MM.1S (cell line): ENCODE measurements at places on chromosomes 6 and 20.

- H3K36me3 ChIP-seq: no peaks in the 10 kb centered on the region; the same call in 1 of the 2 replicates
- no peak overlapping the region for H3K27ac ChIP-seq
- no peak overlapping the region for H3K4me3 ChIP-seq
- DNase-seq: no peak
- no peaks in the 10 kb centered on the region for H3K27me3 ChIP-seq
Observed at GRCh38 chr6:45478240-45478639, 100.5 kb upstream of the SUPT3H start.

- no peaks in the 10 kb centered on the region for H3K27me3 ChIP-seq
- peaks cover 10% of the 10 kb centered on the region; the same call in 1 of the 2 replicates for H3K4me1 ChIP-seq
- H3K4me3 ChIP-seq: no peak overlapping the region
- DNase-seq: peak; percentile 54
Observed at GRCh38 chr6:145904868-145905267, 59.3 kb downstream of the SHPRH start.

GRCh38 chr6:118725944-118726343 is 74.6 kb upstream of the CEP85L start:
- H3K4me1 ChIP-seq: peaks cover 5% of the 10 kb centered on the region; the same call in 1 of the 2 replicates
- DNase-seq: no peak
- H3K27me3 ChIP-seq: no peaks in the 10 kb centered on the region
- no peaks in the 10 kb centered on the region for H3K36me3 ChIP-seq
- H3K27ac ChIP-seq: no peak overlapping the region
- no peak overlapping the region for H3K4me3 ChIP-seq

DNA sequence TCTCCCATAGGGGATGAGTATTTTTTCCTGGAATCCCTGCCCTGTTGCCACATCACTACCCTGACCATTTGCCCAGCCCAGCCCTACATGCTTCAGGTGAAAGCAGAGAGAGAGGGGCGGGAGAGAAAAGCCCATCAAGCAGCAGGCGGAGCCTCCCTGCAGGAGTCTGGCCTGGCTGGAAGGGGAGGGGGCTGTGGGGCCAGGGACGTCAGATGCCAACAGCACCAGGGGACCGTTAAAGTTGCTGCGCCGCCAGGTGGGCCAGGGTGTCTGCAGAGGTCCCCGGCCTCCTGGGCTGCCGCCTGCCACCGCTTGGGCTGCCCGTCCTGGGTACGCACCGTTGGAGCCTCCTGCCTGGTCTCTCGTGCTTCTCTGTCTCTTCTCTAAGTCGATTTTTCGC is 757 bp upstream of the R3HDML start:
- no peak overlapping the region for H3K27ac ChIP-seq
- H3K4me1 ChIP-seq: no peaks in the 10 kb centered on the region
- H3K27me3 ChIP-seq: no peaks in the 10 kb centered on the region
- H3K36me3 ChIP-seq: no peaks in the 10 kb centered on the region
- DNase-seq: no peak
- H3K4me3 ChIP-seq: no peak overlapping the region

GRCh38 chr6:43286980-43287716 is 10.9 kb upstream of the SLC22A7 start:
- no peaks in the 10 kb centered on the region for H3K36me3 ChIP-seq
- H3K27me3 ChIP-seq: peaks cover 41% of the 10 kb centered on the region
- no peak for DNase-seq
- H3K4me3 ChIP-seq: no peak overlapping the region
- no peak overlapping the region for H3K27ac ChIP-seq

DNA sequence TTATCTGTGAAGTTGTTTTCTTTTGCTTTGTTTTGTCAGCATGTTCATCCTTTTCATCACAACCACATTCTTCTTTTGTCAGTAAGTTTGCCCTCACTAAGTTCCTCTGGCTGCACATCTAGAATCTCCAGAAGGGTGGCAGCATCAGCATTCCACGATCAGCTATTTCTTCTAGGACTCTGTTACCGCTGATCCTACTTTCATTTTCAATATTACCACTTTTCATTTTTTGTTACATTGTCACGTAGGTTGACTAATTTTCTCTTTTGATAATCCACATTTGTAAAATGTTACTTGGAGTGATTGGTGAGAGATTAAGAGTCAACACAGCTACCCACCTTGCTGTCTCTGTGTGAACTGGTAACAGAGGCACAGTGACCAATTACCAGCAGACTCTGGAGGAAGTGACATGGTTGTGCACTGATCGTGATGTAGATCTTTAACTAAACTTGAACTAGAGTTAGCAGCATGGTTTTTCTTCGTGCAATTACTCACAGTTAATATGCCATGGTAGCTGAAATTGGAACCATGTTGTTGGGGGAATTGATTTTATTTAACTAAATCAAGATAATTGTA is 307.9 kb upstream of the SLC35B3 start:
- peak; percentile 38 for DNase-seq
- peak overlapping the region; percentile 58 for H3K4me3 ChIP-seq
- H3K27ac ChIP-seq: peak overlapping the region; percentile 13; the same call in 1 of the 2 replicates
- H3K4me1 ChIP-seq: peaks cover 5% of the 10 kb centered on the region

DNA sequence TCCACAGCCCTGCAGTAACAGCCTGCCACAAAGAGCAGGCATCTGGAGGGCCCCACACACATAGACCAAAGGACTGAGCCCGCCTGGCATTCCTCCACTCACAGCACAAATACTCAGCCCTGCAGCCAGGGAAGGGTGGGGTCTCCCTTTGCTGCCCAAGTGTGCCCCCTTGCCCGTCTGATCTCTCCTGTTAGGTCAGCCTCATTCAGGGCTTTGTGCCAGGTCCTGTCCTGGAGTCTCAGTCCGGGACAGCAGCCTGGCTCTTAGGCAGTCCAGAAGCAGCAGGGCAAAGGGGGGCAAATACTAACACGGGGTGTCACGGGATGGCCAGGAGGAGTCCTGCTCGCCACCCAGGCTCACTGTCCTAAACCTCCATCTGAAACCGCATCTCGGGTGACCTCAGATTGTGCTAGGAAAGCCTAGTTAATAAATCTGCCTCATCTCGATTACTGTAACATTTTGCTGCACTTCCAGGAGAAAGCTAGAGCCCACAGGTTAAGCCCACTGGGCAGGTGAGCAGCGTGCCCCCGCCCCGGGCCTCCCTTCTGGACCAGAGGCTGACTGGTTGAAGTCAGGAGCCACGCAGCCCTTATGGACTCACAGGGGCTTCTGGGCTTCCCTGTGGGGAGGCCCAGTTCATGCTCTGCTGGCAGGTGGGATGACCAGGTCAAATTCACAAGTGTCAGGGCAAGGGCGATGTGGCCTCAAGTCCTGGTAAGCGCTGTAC is 3.2 kb upstream of the OGFR start:
- no peaks in the 10 kb centered on the region for H3K27me3 ChIP-seq
- H3K4me1 ChIP-seq: peaks cover 14% of the 10 kb centered on the region; the same call in 1 of the 2 replicates
- H3K4me3 ChIP-seq: no peak overlapping the region
- DNase-seq: no peak
- no peaks in the 10 kb centered on the region; the same call in 1 of the 2 replicates for H3K36me3 ChIP-seq

- no peaks in the 10 kb centered on the region for H3K36me3 ChIP-seq
- no peak overlapping the region for H3K4me3 ChIP-seq
- H3K4me1 ChIP-seq: peaks cover 4% of the 10 kb centered on the region
- no peak for DNase-seq
- no peaks in the 10 kb centered on the region for H3K27me3 ChIP-seq
Observed at GRCh38 chr6:41727705-41728072, 7.7 kb downstream of the TFEB start.

DNA sequence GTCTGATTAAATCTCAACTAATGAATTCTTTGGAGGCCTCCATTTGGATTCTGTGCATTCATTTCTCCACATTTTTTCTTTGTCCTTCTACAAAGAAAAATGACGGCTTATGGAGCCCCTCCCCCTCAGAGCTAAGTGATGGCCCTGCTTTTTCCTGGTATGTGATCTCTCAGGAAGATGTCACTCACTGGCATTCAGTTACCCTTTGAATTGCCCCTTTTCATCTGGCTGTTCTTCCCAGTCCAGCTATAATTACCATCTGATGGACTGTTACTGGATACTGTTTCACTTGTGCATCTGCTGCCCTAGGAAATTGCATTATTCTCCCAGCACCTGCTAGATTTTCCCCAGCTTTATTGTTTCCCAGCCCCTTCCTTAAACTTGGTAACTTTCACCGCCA is 151.9 kb downstream of the CFAP61 start:
- no peak overlapping the region for H3K4me3 ChIP-seq
- no peaks in the 10 kb centered on the region for H3K27me3 ChIP-seq
- DNase-seq: no peak
- H3K36me3 ChIP-seq: no peaks in the 10 kb centered on the region
- no peak overlapping the region for H3K27ac ChIP-seq

- H3K4me3 ChIP-seq: peak within 1 kb of the TSS; percentile 57
- H3K27ac ChIP-seq: no peak within 1 kb of the TSS
- H3K4me1 ChIP-seq: peaks cover 17% of the 10 kb centered on the region
- DNase-seq: no peak
- H3K36me3 ChIP-seq: no peaks in the 10 kb centered on the region
Observed at GRCh38 chr20:59933296-59933848, at the start of gene SYCP2. SYCP2 (minus strand) TSS chr20:59933637; CDS start chr20:59922413, 11,224 bp downstream.

DNA sequence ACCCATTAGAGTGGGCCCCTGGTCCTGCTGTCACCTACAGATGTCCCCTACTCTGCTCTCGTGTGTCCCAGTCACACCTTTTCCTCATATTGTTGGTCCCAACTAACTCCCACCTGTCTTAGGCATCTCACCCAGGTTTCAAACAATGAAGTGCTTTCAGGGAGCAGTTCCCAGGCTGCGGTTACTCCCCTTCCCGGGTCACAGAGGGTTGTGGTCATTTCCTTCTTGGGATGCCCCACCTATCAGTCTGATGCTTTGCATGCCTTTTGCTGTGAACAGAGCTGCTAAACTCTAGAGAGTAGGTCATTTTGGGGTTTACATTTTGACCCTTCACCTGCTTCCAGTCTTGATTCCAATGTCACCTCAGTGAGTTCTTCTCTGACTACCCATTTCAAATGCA is 181.6 kb downstream of the CDC5L start:
- no peaks in the 10 kb centered on the region for H3K27me3 ChIP-seq
- H3K36me3 ChIP-seq: no peaks in the 10 kb centered on the region
- no peak overlapping the region for H3K4me3 ChIP-seq
- H3K27ac ChIP-seq: no peak overlapping the region
- DNase-seq: no peak

GRCh38 chr6:123850555-123850954 is 46.9 kb downstream of the NKAIN2 start:
- H3K27me3 ChIP-seq: no peaks in the 10 kb centered on the region
- DNase-seq: no peak
- H3K36me3 ChIP-seq: no peaks in the 10 kb centered on the region
- H3K4me1 ChIP-seq: no peaks in the 10 kb centered on the region
- no peak overlapping the region for H3K27ac ChIP-seq
- no peak overlapping the region for H3K4me3 ChIP-seq

- no peaks in the 10 kb centered on the region for H3K36me3 ChIP-seq
- peaks cover 23% of the 10 kb centered on the region for H3K4me1 ChIP-seq
- no peak overlapping the region for H3K4me3 ChIP-seq
- H3K27ac ChIP-seq: no peak overlapping the region
- DNase-seq: no peak
Observed at GRCh38 chr6:56691286-56691595, 48.6 kb upstream of the DST start.

DNA sequence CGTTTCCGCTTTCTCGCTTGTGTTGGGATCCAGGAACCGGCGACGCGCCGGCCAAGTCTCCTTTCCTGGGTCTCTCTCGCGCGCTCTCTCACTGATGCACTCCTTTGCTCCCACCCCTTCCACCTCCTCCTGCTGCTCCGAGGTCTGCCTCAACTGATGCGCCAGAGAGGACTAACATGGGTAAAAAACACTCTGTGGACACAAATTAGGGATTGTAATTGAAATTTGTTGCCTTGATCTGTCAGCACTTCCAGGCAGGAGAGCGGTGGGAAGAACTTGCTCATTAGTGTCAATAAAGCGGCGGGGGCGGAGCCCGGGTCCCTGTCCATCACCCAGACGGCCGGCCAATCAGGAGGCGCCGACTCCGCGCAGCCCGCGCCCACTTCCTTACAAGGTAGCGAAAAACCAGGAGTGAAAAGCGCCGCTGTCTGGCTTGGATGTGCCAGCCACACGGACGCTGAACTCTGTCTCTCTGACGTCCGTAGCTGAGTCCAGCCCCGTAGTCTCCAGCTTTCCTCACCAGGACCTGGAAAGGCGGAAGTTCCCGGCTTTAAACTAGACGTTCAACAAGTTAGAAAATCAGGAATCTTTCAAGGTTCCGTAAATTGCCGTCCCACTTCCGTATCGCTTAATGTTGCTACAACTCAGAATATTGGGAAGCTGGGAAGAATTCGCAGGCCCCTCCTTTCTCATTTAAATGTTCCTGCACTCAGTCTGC is at the start of gene TBX18:
Gene TBX18, minus strand, starts transcription at position 267 of the 718 bp plus-strand sequence. CDS start 417 bp downstream, outside the sequence.
- no peak within 1 kb of the TSS for H3K4me3 ChIP-seq
- H3K4me1 ChIP-seq: no peaks in the 10 kb centered on the region
- no peaks in the 10 kb centered on the region for H3K27me3 ChIP-seq
- H3K27ac ChIP-seq: no peak within 1 kb of the TSS
- H3K36me3 ChIP-seq: no peaks in the 10 kb centered on the region

DNA sequence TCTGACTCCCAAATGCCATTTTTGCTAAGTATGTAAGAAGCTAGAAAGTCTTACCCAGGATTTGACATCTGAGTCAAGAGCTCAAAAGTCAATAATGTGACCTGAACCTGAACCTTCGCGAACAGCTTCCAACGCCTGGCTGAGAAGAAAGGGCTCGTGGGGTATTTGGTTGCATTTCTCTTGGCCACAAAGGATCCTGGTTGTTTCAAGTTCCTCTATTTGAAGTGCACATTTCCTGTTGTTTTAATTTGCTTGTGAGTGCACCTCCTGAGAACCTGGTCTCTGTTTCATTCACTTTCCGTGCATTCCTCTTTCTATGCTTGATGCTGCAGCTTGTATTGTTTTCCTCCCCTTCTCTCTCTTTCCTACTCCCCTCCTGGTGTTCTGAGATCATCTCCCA is 212.5 kb downstream of the FOXA2 start:
- 0 out of 2 replicates have a peak, but pooled peaks cover 3% of the 10 kb centered on the region for H3K27me3 ChIP-seq
- peak; percentile 82 for DNase-seq
- no peak overlapping the region for H3K4me3 ChIP-seq
- H3K27ac ChIP-seq: no peak overlapping the region
- no peaks in the 10 kb centered on the region for H3K36me3 ChIP-seq

- peaks cover 3% of the 10 kb centered on the region; the same call in 1 of the 2 replicates for H3K4me1 ChIP-seq
- no peak overlapping the region for H3K27ac ChIP-seq
- no peaks in the 10 kb centered on the region for H3K27me3 ChIP-seq
- no peak overlapping the region for H3K4me3 ChIP-seq
Observed at GRCh38 chr20:8388707-8389106, 256.6 kb downstream of the PLCB1 start.

DNA sequence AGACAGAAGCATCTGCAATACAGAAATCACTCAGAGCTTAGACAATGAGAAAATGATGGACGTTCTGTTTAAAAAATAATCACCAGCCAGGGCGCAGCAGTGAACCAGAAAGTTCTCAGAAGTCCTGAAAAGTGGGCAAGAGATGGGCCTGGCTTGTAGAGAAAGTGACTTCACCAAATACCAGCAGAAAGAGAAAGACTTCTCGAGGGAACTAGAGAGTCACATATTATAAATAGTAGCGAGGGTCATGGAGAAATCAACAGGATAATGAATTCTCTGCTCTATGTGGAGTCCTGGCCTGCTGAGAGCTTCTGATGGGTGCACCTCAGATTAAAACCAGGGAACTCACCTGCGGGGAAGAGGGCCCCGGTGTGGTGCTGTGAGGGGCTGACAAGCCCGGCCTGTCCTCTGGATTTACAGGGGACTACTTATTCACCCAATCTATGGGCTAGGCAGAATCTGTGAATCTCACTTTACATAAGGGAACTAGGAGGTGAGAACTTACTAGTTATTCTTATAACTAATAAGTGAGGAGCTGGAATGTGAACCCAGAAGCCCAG is 5.6 kb upstream of the RAMACL start:
- H3K27me3 ChIP-seq: no peaks in the 10 kb centered on the region
- peaks cover 3% of the 10 kb centered on the region; the same call in 1 of the 2 replicates for H3K4me1 ChIP-seq
- no peaks in the 10 kb centered on the region for H3K36me3 ChIP-seq
- no peak overlapping the region for H3K4me3 ChIP-seq

- H3K4me3 ChIP-seq: no peak overlapping the region
- no peak for DNase-seq
- H3K36me3 ChIP-seq: no peaks in the 10 kb centered on the region
- no peak overlapping the region for H3K27ac ChIP-seq
Observed at GRCh38 chr20:25033265-25033923, 24.5 kb downstream of the ACSS1 start.
